Colonic mucosa (tissue), 4 donors: ENCODE measurements at places on chromosomes 12 and 14. TPM values are rescaled to one million over a fixed set of nuclear protein-coding genes. Genes with fewer than 3 reads are reported as not detected.

DNA sequence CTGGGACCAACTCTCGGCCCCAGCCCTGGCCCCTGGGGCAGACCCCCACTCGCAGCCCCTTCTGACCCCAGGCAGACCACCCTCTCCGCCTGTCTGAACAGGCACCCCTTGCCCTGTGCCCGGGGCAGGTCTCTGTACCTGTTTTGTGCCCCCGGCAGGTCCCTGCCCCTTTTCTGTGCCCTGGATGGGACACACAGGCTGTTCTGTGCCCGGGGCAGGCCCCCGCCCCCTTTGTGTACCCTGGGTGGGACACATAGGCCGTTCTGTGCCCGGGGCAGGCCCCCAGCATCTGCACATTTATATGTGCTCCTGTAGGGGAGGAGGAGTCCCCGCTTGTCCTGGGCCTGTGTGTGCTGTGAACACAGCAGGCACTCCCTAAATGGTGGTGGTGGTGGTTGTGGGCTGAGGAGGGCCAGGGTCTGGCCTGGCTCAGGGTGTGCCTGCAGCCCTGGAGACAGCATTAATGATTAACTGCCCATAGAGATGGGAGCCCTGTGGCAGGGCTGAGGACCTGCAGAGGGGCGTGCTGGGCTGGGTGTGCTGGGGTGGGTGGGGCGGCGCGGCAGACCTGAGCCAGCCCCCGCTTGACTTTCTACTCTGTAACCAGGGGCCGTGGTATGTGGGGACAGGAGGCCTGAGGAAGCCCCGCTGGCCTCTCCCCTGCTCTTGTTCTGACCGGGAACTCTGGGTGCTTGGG is 3.7 kb downstream of the FBRSL1 start:
- no peak for DNase-seq

- no peak for DNase-seq
Observed at GRCh38 chr12:98758331-98758730, 113.2 kb downstream of the APAF1 start.

- DNase-seq: no peak
Observed at GRCh38 chr12:91561958-91562325, 379.3 kb upstream of the DCN start.

DNA sequence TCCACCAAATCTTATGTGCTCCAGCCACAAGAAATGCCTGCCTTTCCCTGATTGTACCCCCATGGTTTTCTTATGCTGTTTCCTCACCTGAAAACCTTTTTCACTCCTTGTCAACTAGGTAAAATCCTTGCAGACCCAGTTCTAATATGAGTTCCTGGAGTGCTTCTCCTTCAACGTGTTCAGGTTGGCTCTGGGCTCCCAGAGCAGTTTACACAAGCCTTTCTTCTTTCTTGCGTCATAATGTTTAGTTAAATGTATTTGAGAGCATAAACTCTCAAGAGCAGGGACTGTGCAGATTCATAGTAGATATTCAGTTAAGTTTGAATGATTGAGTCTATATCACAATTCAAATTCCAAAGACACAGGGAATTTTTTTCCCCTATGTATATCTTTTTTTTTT is 484.8 kb upstream of the CCDC196 start:
- DNase-seq: no peak

DNA sequence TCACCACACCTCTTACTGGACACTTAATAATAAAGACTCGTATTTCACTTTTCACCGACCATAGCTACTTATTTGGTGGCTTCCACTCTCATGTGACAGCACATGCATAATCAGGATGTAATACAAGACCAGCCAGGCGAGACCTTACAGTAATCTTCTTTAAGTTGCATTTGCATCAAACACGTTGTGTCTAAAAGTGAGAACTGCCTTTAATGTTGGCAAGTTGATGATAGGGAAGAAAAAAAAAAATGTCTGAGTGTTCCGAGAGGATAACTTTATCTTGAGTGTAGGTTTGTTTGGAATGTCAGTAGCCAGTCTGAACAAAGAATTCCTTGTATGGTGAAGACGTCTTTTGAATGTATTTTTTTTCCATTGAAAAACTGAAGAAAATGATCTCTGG is 440.4 kb downstream of the ADAMTS20 start:
- DNase-seq: no peak

DNA sequence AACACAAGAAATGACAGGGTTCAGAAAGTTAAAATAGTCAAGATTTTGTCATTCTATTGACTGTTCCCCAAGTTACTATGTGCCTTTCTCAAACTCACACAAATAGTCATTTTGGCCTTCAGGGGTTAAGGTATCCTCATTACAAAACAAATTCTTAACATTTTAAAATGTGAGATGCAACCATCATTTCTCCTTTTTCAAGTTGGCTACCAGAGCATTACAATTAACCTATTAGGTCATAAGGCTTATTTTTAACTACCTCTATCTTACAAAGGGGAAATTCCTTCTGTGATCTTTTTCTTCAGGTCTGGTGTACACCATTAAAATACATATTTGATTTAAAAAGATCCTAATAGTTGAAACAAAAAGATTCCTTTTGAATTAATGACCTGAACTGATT is 61.2 kb downstream of the SLC38A1 start:
- no peak for DNase-seq

- no peak for DNase-seq
Observed at GRCh38 chr12:10247436-10248058, 34.9 kb downstream of the GABARAPL1 start.

DNA sequence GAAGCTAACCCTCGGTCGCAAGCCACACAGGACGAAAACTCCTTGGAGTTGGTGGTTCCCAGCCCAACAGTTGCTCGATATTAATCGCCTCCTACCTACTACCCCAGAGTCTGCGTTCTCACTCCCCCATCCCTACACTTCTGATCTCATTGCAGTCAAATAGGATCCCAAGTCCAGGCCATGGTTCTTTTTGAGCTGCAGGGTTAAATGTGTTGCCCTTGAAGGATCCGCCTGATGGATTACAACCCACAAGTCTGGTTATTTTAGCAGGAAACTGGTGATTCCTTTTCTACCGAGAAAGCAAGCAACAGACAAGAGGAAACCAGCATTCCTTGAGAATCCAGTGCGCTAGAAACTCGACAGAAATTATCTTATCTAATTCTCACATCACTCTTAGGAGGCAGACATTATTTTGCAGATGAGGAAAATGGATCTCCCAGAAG is 785 bp upstream of the NIN start:
- DNase-seq: no peak

DNA sequence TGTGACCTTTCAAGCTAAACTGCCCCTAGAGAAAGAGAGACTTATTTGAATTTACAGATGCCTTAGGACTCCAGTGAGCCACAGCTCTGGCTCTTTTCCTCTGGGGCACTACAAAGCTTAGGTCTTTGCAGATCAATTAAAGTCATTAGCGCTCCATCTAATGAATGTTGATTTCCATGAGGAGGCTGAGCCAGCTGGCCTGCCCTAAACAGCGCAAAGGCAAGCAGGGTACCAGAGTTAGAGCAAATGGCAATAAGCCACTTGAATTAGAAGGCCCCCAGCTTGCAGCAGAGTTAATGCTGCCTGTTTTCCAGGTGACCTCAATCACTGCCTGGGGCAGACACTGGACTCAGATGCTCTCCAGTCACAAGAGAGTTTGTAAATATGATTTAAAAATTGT is 695.3 kb downstream of the DIO2 start:
- no peak for DNase-seq

DNA sequence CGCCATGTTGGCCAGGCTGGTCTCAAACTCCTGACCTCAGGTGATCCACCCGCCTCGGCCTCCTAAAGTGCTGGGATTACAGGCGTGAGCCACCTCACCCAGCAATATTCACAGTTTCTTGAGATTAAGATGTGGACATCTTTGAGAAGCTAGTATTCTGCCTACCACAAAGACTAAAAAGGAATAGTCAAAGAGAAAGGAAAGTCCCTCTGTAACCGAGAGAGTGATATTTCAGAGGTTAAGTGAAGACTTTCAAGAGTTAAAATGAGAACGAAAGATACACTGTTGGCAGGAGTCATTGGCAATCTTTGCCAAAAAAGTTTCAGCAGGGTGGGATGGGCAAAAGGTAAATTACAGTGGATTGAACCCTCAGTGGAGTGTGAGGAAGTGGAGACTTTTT is 15.6 kb downstream of the DGKA start:
- no peak for DNase-seq

DNA sequence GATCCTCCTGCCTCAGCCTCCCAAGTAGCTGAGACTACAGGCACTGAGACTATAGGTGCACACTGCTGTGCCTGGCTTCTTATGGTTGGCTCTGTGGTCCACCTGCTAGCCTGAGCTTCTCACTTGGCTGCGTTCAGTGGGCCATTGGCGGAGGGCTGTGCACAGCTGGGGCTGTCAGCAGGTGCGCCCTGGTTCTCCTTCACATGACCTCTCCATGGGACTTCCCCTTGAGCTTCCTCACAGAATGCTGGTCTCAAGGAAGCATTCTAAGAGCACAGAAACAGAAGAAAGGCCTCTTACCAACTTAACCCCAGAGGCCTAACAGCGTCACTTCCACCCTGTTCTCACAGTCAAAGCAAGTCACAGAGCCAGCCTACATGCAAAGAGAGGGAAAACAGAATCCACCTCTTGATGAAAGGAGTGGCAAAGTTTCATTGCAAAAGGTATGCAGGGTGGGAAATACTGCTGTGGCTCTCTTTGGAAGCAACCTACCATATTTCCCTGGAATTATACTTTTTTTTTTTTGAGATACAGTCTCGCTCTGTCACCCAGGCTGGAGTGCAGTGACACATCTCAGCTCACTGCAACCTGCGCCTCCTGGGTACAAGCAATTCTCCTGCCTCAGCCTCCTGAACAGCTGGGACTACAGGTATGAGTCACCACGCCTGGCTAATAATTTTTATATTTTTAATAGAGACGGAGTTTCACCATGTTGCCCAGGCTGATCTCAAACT is 9.3 kb downstream of the RILPL2 start:
- DNase-seq: no peak

GRCh38 chr14:100416921-100417860 is 94.1 kb downstream of the SLC25A47 start:
- peak; percentile 90 for DNase-seq

DNA sequence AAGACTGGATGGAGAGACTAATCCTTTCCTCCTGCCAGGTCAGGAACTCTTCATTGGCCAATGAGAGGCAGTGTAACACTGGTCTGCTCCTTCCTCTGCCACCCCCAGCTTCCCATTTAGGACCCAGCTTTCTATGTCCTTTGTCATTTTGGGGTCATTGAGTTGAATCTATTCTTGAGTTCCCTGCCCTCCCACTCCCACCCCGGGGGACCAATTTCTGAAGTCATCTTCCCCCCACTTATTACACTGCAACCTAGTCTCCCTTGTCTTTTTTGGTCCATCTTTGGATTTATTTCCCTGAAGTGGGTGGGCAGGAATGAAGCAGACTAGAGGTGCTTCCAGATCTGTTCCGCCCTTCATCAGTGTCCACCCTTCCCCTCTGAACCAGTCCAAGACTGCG is 7.6 kb upstream of the ITGA5 start:
- no peak for DNase-seq

DNA sequence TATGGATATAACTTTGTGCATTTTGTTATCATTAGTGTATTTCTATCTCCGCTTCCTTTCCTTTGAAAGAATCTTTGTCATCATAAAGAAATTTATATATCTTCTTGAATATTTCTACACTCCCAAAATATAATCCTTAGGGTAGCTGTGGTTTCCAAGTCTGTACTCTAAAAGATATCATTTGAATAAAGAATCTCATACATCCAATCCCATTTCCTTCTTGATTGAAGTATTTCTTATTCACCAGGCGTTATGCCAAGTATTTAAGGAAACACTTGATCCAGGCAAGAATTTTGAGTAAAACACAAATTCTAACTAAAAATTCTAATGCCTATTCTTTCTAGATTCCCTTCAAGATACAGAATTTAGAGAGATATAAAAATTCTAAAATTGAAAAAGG is 821.8 kb downstream of the GALC start:
- no peak for DNase-seq

DNA sequence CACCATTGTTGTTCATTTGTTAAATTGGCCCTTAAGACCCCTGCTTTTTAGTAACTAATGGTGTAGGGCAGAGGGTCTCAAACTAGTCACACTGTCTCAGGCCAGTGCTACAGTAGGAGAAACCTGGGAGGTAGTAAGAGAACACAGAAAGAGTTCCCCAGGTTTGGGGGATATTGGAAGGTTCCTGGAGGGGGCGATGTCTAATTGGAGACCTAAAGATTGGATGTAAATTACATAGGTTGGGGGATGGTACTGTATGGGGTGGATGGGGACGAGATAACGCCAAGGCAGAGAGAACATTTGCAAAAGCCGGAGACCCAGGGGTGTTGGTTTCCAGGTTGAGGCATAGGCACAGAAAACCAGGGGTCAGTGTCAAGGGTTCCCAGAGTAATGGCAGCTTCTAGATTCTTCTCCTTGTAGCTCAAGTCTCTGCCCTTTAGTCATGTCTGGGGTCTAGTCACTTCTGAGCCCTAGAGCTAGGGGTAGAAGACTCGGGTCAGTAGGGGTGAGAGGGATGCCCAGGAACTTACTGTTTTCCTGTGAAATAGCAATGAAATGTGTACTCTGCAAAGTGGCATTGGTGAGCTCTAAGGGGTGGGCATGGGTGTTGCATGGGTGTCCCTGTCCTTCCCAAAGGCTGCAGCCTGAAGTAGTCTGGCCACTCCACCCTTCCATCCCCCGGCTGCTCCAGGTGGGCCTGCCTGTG is 21.8 kb downstream of the PLEKHG3 start:
- DNase-seq: no peak

GRCh38 chr12:44627387-44628166 is 248.5 kb downstream of the NELL2 start:
- DNase-seq: no peak

GRCh38 chr12:51504851-51505250 is 80.2 kb downstream of the SLC4A8 start:
- DNase-seq: no peak

- no peak for DNase-seq
Observed at GRCh38 chr12:123986374-123986965, 13.5 kb downstream of the ZNF664 start.

GRCh38 chr14:101072945-101073597 is 169.5 kb upstream of the RTL1 start:
- DNase-seq: peak; percentile 75

DNA sequence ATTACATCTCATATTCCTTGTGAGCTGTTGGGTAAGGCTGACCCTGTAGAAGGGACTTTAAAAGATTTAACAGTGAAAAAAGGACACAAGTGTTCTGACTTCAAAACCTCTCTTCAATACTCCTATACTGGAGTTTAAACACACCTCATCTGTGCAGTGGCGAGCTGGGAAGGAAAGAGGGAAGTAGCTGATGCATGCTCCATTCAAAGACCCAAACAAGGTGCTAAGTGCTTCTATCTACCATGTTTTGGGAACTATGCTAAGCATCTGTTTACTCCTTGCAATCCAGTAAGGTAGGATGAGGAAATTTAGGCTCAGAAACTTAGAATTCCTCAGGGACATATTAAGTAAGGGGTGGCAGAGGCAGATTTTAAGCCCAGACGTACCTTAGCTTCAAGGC is 16.4 kb upstream of the DNM1L start:
- no peak for DNase-seq

Gene OR4K5
- not detected for total RNA-seq

Gene PPM1H
- 7.4 TPM for total RNA-seq

Gene OR6J1
- total RNA-seq: not detected

Gene TESPA1
- total RNA-seq: 1.6 TPM

Gene ADAM20
- 0.35 TPM for total RNA-seq

Gene KIF26A
- total RNA-seq: 20.0 TPM

Gene ASPG
- 7.5 TPM for total RNA-seq

Gene CLEC2A
- total RNA-seq: not detected

Gene MYH6
- total RNA-seq: 1.6 TPM
